ENCODE measurements at places on chromosomes 3 and 15.

DNA sequence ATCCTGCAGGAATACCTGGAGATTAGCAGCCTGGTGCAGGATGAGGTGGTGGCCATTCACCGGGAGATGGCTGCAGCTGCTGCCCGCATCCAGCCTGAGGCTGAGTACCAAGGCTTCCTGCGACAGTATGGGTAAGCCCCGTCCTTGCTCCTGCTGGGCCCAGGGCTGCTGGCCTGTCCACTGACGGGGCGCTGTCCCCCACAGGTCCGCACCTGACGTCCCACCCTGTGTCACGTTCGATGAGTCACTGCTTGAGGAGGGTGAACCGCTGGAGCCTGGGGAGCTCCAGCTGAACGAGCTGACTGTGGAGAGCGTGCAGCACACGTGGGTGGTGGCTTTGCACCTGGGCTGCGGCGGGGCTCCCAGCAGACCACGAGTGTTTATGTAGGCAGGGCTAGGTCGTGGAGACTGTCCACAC is 5.0 kb downstream of the FES start:
- no peak for DNase-seq

DNA sequence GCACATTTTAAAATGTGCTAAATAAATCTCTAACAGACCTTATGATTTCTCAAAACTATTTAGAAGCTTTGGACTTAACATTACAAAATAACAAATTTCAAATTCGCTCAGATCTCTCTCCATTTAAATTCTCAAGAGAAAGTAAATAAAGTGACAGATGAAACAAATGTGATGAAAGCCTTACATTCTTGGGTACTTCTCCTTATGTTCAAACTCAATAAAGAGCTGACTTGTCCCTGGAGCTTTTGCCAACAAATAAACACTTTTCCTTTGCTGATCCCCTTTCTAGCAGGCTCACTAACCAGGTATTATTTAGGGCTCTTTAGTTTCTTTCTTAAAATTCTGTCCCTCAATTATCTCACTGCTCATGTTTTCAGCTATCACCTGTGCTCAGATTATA is 259.1 kb upstream of the ARPP21 start:
- DNase-seq: no peak

GRCh38 chr15:99953886-99954285 is 220.6 kb upstream of the LYSMD4 start:
- DNase-seq: no peak

- no peak for DNase-seq
Observed at GRCh38 chr3:177471733-177472480, 274.6 kb upstream of the TBL1XR1 start.

GRCh38 chr3:129554356-129555152 is 11.6 kb downstream of the H1-8 start:
- peak; percentile 60 for DNase-seq

DNA sequence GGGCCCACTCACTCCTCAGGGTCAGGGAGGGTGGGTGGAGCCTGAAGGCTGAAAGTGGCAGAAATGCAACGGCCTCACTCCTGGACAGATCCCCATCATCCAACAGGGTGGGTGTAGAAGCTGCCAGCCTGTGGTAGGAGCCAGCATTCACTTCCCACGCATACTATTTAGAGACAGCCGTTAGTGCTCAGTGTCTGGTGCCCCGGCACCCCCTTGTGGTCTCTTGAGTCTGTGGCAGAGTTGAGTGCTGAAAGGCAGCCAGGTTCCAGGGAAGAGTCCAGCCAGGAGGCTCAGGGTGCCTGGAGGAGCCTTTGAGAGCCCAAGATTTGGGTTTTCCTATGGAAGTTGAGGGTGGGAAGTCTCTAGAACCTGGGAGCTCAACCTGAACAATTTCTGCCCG is 2.1 kb upstream of the GNAT1 start:
- DNase-seq: peak; percentile 82

GRCh38 chr3:53803816-53804695 is 42.2 kb downstream of the CHDH start:
- peak; percentile 61 for DNase-seq

- DNase-seq: no peak
Observed at GRCh38 chr15:40731034-40731433, 24.0 kb downstream of the RMDN3 start.

DNA sequence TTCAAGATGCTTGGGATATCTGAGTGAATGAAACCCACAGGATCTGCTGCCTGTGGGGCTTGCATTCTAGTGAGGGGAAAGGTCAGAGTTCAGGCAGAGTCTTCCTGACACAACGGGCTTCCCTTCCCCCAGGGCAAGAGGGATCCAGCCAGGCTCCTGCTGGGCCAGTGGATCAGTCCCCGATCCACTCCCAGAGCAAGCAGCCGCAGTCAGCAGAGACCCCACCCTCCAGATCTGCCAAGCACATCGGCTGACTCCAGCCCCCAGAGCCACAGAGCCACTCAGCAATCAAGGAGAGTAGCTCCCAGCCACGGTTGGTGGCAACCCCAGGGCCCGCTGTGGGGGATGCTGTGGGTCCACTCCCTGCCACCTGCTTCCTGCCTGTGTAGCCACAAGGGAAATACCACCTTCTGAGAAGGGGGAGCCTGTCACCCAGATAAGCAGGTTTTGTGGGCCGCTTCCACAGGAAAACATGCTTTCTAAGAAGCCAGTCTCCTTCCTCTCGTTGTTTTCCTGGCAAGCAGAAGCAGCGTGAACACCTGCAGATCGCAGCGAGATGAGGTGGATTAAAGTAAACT is 44.9 kb downstream of the CPN2 start:
- DNase-seq: no peak

DNA sequence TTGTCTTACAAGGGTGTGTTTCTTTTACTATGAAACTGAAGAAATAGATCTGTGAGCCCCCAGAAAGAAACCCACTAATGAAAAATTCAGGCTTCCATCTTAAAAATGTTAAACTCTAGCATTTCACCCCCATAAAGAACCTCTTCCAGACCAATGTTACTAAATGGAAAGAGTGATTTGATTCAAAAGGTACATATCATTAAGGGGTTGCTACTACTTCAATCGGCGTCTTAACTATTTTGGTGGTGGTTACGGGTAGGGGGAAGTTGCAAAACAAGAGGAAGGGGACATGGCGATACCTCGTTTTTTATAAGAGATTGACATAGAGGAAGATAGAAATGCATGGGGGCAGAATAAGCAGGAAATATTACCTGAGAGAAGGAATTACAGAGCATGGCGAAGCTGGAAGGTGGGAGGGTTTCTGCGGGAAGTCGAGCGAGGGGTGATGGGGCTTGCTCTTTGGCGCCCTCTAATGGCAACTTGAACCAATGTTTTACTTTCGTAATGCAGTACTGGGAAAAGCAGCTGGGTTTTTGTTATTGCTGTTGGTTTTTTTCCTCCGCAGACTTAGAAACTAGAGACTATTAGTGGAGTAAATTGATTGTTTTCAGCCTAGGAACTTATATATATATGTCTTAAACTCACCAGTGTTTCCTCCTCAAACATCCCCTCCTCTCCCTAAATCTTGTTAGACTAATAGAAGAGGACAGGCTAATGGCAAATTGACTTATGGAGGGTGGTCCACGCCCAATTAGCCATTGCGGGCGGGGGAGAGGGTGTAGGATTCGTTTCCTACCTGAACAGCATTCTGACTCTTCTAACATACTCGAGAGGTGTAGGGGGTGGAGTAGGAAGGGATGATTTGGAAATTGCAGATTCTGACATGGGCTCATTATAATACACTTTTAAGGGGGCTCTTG is 11.3 kb upstream of the SOX2 start:
- DNase-seq: peak; percentile 75

- no peak for DNase-seq
Observed at GRCh38 chr3:20842594-20843436, 656.8 kb upstream of the SGO1 start.

- peak; percentile 66 for DNase-seq
Observed at GRCh38 chr3:125067225-125067624, 11.4 kb upstream of the HEG1 start.

GRCh38 chr3:140247775-140248174 is 312.8 kb downstream of the CLSTN2 start:
- DNase-seq: no peak

DNA sequence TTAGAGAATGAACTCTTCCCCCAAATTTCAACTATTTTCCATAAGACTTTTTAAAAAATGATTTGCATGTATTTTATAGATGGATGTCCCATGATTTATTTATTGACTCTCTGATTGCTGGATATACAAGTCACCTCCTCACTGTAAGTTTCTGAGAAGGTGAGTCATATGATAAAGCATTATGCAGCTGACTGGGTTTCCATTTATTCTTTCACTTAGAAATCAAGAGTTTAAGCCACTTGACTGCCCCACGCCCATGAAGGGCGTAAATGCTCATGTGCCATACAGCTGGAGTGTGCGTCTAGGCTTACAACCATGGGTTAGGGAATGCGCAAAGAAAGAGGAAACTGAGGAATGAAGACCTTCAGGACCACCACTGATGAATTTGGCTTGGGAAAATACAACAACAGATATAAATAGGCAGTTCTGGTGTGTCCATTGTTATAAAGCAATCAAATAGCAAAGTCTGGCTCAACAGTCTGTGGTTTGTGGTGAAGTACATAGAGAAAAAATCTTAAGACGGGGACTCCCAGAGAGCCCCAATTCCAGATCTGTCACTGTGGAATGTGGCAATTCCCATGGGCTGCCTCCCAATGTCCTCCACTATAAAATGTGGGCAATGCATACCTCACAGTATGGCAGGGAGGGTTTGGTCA is 20.3 kb downstream of the SLCO2A1 start:
- DNase-seq: peak; percentile 81
